ENCODE measurements at places on chromosomes 13 and 19.
A peak's percentile ranks its signal among the peaks of the same experiment; 100 is the strongest.

DNA sequence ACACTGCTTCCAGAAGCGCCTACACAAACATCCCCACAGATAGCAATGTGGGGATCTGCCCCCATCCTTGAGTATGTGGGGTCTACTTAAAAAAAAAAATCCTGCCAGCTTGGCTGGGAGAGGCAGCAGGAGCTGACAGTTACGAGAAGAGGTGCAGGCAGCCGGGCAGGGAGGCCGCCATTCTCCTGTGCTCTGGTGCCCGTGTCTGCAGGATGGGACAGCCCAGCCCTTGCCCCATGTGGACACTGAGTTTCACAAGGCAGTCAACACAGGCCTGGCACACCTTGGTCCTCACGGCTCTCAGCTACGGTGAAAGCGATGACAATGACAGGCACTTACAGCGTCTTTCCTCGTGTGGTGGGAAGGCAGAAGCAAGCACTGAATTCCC is 24.0 kb downstream of the MPND start:
- no peak for DNase-seq

DNA sequence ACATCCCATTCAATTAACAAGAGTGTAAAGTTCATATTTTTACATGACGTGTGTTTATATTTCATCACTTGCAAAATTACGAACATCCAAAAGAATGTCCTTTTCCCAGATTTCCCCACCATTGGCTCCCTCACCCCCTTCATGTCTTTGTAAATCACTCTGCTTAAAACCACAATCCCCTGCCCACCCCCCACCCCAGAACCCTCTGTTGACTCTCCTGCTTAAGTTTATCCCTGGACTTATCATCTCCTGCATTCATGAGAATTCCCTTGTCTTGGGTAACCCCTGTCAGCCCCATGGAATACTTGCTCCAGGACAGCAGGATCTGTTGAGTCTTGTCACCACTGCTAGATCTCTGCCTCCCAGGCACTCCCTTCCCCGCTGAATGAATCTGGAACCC is 109.9 kb downstream of the COL4A1 start:
- no peak for DNase-seq

- peak; percentile 51 for DNase-seq
Measured at GRCh38 chr19:55390461-55390880, 4.7 kb downstream of the RPL28 start.

DNA sequence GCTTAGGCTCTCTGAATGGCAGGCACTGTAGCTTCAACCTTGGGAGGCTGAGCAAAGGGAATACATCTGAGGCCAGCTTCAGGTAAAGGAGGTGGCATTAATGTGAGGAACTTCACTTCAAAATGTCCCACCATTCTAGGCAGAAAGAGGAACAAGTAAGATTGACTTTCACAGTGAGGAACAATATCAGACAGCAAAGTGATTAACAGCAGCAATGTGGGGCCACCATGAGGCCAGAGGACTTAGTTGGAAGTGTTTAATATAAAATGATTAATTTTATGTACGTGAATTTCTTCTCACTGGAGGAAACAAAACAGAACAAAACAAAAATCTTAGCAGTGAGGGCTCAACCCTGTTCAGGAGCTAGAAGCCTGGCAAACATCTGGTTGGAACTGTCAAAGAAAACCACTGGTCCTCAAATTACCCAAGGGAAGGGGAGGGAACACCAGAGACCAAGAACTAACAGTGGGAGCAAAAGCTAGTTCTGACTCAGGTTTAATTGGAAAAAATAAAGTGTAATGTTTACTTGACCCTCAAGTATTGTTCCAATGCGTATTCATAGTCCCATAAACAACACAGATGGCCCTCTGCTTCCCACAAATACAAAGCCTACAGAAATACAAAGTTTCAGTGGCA is 43.9 kb upstream of the FRY start:
- DNase-seq = no peak

GRCh38 chr19:18840288-18841267 is 8.8 kb downstream of the UPF1 start:
- no peak for DNase-seq

GRCh38 chr19:27392027-27392632 is 1820.8 kb downstream of the UQCRFS1 start:
- DNase-seq = no peak

GRCh38 chr13:113786262-113786841 is 27.3 kb downstream of the TMEM255B start:
- no peak for DNase-seq

- no peak for DNase-seq
Measured at GRCh38 chr19:18435178-18435841, 2.6 kb downstream of the ISYNA1 start.

GRCh38 chr19:49932731-49933131 is 3.4 kb upstream of the NUP62 start:
- DNase-seq = peak; percentile 51

DNA sequence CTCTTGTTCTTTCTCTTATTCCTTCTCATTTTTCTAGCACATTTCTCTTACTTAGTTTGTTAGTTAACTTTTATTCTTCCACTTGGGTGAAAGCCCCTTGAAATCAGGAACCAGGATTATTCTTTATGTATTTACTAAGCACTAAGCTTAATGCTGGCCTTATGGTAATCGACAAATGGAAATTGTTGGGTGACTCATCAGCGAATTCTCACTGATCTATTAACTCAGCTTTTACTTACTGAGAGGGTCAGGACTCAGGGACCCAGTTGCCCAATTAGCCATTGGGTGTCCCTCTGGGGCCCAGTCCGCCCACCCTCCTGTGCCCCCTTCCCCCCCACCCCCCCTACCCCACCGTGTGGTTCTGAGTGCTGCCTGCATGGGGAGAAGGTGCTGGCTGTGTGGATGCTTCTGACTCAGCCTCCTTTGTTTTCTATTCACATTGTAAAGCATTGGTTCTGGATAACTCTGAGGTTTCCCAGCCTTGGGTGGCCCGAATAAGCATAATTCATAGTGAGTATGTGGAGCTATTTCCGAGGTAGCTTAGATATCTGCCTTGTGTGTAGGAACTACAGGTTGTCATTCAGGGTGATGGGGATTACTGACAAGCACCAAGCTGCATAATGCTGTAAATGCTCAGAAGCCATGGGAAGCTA is 240.9 kb downstream of the FGF9 start:
- no peak for DNase-seq

DNA sequence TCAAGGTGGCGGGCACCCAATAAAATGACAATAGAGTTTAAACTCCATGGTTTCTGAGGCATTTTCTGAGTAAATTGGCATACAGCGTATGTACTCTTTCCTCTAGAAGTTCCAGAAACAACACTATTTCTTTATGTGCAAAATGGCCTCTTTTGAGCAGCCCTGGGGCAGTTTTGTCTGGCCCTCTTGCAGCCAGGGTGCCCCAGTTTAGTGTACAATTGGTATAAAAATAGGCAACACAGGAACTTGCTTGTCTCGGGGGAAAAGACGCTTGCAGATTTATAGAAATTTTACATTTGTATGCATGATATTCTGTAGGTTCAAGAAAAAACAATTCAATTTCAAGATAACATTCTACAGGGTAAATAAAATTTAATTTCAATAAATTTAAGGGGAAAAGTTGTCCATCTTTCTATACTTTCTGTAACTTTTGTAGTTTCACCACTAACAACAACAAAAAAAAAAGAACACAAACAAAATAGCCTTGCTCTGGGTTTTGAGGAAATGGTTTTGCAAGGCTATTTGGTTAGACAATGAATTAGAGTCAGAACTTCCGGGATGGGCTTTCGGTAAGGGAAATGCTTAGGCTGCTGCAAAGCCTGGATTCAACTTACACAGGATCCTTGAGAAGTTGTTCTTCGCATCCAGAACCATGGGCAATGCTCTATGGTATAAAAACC is 45.3 kb downstream of the LRCH1 start:
- no peak for DNase-seq

DNA sequence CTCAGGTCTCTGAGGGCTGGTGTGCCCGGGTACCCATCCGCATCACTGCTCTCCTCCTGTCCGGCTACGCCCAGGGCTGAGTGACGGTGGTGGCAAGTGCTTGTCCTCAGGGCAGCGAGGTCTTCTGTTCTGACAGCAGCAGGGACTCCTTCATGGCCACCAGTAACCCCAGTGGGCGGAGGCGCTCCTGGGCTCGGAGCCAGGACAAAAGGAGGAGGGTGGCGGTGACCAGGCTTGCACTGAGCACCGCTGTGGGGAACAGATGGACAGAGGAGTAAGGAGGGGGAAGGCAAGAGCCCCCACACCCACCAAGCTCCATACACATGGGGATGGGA is 5.8 kb downstream of the CD320 start:
- DNase-seq = peak; percentile 2

DNA sequence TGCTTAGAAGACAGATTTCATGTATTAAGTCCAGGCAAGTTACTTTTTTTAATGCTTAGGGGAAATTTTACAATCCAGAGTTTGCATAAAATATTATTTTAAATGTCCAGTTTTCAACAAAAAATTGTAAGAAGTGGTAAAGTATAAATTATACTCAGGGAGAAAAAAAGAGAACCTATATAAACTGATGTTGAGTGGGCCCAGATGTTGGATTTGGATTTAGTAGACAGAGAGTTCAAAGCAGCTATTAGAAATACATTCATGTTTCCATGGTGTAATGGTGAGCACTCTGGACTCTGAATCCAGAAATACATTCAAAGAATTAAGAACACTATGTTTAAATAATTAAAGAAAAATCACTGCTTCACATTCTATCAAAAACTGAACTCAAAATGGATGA is 349.9 kb upstream of the ZNF507 start:
- no peak for DNase-seq

GRCh38 chr13:24002206-24002815 is 105.0 kb upstream of the C1QTNF9B start:
- no peak for DNase-seq

GRCh38 chr19:16360738-16361137 is 36.1 kb downstream of the KLF2 start:
- no peak for DNase-seq

- DNase-seq = no peak
Measured at GRCh38 chr13:50916701-50917184, 7.2 kb downstream of the RNASEH2B start.

- peak; percentile 70 for DNase-seq
Measured at GRCh38 chr19:42634409-42635232, 39.9 kb upstream of the CEACAM8 start.

DNA sequence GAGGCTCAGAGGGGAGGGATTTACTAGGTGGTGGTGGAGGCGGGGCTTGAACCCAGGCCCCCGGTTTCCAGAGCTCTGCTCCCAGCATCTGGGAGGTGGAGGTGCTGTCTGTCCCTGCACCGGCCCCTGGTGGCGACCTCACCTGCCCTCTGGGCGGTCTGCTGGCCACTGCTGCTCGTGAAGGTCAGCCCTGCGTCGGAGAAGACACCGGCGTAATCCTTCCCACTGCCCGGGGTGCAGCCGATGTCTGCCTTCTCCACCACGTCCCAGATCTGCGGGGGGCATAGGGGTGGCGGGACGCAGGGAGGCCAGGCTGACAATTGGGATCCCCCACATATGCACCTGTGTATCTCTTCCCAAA is 12.8 kb downstream of the C3 start:
- DNase-seq = no peak

DNA sequence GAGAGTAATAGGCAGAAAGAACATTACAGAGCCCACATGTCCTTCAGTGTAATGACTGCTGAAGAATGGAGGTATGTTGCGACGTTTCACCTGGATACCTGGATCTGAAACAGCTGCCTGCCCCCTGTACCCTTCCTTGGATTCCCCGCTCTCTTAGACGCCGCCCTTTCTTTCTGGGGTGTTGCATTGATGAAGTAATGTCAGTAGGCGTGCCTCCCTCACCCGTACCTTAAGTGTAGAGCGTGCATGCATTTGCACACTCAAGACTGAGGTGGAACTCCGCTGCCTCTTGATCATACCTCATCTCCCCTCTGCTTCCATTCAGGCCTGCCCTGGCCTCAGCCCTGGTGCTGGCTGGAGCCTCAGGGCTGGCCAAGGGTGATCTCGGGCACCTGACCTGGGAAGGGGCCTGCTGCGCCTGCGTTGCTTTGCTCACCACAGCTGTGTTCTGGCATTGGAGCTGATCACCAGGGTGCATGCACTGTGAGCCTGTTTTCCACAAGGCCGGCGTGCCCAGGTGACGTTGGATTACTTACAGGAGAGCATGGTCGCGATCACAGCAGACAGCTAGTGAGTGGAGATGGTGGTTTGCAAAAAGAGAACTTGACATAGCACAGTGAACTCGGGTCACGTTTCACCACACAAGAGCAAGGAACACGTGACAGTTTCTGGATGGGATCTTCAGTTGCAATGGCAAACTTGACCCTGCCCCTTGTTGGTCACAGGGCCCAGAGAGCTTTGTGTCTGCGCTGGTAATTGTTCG is 99.0 kb downstream of the ARHGEF7 start:
- DNase-seq = no peak

Data from stimulated activated CD4-positive, alpha-beta T cell treated with anti-CD3 and anti-CD28 coated beads, Interleukin-15, amount 100 ng/mL, for 24 hours (primary cell).